ENCODE measurements at places on chromosomes 3 and 15.

DNA sequence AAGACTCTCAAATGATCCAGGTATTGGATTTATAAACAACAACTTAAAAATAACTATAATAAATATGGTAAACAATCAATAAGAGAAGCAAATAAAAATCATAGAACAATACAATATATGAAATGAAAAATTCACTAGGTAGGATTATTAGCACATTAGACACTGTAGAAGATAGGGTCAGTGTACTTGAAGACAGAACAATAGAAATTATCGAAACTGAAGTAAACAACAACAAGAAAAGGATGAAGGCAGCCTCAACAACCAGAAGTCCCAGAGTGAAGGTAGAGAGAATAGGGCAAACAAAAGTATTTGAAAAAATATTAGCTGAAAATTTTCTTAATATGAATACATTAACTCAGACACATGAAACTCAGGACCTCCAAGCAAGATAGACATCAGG lies 11.9 kb downstream of the IQCB1 start:
- no peak for DNase-seq

- no peak for DNase-seq
Measured at GRCh38 chr3:172213904-172214303, 174.5 kb downstream of the FNDC3B start.

- no peak for DNase-seq
Measured at GRCh38 chr15:71364117-71364584, 248.9 kb downstream of the THSD4 start.

DNA sequence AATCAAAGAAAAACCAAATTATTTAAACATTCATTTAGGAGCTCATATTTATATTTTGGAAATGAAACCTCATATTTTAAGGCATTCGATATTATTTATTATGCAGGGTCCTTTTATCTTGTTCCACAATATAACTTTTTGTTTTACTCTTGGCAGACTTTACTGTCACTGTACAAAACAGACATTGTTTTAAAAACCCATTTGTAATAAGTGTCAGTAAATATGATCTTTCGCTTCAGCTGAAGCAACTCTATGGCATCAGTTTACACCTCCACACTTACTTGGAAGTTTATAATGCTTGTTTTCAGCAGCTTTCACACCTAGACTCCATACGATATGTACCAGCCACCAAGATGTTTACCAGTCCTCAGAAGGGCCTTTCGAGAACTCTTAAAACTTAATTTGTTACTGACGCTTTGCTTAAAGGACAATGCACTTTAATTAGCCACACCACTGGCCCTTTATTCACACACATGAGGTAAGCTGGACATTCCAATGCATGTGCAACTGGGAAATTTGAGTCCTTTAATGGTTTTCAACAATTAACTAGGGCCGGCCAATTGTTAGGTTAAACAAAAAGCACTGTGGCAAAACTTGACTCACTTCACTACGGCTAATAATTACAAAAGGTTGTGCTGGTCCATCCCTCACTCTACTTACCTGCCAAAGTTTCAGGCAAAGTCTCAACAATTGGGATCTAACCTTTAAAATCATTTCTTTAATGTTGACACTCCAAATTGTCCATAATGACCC lies 16.7 kb downstream of the WWTR1 start:
- DNase-seq = no peak

GRCh38 chr3:20012164-20012563 lies at the start of gene PP2D1:
TSS of gene PP2D1 (minus strand) at chr3:20012264. CDS start at chr3:20012072, 192 bp downstream.
- DNase-seq = no peak

DNA sequence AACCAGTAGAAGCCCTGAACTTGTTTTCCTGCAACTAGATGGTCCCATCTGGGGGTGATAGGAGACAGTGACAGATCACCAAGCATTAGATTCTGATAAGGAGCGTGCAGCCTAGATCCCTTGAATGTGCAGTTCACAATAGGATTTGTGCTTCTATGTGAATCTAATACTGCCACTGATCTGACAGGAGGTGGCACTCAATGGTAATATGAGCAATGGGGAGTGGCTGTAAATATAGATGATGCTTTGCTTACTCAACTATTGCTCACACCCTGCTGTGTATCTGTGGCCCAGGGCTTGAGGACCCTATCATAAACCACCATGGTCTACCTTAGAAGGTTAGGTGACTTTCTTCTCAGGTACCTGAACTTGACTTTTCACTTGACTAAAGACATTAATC lies 417.1 kb upstream of the ARHGEF26 start:
- no peak for DNase-seq

GRCh38 chr3:57012847-57013246 lies 47.6 kb upstream of the SPATA12 start:
- DNase-seq = no peak

DNA sequence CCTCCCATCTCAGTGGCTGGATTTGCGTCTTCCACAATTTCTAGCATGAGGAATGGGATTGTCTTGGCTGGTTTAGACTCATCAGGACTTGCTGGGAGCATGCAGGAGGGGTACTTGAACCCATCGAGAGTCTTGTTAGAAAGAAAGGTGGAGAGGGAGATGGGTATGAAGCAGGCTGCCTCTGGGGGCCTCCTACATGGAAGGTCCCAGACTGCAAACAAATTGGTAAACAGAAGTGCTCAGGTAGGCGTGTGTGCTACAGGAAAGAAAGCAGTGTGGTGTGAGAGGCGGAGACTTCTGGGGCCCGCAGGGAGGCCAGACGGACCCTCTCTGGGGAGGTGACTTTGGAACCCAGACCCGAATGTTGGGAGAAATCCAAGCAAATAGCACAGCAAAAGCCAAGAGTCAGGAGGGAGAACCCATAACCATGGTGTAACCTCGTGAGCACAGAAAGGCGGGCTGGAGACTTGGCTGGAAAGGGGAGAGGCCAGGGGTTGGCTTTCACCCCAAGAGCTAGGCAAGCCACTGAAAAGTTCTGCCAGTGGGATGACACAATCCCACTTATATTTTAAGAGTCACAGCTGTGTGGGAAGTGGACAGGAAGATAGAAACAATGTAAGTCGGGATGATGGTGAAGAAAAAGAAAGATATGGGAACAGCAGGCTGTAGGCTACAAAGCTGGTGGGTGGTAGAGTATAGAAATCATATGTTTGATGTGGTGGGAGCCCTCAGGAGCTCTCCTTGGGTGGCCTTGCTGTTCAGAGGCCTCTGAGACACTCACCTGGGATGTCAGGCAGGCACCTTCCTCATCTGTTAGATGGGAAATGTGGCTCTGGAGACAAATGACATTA lies 130.1 kb upstream of the PRR20G start:
- DNase-seq = peak; percentile 2

DNA sequence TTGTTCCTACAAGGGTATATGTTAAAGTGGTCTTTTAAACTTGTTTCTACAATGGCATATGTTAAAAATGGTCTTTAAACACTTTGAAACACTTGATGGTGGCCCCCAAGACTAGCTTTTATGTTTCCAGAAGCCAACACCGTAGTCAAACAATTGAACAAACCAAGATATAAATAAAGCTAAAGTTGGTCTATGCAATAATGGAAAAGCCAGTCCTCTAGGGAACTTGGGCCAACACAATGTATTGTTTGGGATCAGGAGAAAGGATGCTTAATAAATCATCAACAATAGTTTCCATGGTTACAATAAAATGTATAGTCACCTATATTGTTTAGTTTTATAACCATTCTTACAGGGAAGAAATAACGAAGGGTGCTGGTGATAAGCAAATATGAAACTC lies 137.2 kb downstream of the RORA start:
- no peak for DNase-seq

DNA sequence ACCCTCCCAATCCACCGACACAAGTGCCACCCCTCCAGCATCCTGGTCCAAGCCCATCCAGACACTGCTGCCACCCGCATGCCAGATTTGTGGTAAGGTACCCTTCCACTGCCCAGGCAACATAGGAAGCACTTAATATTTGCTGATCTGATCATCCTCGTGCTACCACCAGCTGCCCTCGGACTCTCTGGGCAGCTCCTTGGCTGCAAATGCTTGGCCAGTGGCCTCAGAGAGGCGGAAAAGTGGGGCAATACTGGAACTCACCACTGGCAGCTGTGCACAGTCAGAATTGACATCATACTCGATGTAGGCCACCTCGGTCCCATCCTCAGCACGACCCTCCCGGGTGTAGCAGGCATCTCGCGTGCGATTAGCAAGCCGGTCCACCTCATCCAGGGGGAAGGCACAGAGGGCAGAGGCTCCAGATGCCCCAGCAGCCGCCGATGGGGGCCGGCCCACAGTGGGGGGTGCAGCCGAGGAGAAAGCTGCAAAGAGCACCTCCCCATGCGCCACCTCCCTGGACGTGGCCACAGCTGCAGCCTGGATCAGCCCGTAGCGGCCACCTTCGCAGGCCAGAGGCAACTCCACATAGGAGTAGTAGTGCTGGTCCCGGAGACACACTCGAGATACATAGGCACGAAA lies 6.5 kb downstream of the PLXNB1 start:
- DNase-seq = no peak

DNA sequence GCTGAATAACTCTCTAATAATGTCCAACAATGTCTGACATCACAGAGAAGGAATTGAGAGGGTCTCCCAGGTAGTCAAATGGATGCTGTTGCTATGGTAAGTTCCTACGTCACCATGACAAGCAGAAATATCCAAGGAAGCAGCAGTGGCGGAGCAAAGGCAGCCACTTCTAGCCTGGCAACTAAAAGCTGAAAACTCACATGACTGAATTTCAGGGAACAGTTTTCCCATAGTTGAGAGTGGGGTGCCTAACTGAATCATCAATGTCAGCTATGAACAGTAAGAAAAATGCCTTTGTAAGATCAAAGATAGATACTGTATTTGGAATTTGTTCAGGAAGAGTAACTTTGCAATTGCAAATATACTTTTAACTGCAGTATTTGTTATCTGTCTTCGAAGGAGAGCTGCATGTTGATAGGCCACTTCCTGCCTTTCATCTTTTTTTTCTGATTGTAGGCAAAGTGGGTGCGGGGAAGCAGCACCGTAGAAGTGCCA lies 161.7 kb downstream of the BBX start:
- DNase-seq = no peak

DNA sequence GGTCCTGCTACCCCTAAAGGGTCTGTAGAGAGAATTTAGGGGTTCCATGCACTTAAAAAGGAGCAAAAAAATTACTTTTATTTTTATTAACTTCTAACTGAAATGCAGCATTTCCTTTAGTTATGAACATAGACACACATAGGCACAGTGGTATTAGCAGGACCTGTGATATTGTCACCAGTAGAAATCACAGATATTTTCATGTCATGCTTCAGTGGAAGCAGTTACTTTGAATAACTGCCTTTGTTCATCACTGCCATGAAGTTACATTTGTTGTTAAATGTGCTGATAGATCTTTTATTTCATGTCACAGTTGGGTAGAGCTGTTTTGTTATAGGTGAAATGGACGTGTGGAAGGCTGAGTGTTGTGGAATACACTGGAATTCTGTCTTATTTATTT lies 37.4 kb downstream of the TRAK1 start:
- no peak for DNase-seq

DNA sequence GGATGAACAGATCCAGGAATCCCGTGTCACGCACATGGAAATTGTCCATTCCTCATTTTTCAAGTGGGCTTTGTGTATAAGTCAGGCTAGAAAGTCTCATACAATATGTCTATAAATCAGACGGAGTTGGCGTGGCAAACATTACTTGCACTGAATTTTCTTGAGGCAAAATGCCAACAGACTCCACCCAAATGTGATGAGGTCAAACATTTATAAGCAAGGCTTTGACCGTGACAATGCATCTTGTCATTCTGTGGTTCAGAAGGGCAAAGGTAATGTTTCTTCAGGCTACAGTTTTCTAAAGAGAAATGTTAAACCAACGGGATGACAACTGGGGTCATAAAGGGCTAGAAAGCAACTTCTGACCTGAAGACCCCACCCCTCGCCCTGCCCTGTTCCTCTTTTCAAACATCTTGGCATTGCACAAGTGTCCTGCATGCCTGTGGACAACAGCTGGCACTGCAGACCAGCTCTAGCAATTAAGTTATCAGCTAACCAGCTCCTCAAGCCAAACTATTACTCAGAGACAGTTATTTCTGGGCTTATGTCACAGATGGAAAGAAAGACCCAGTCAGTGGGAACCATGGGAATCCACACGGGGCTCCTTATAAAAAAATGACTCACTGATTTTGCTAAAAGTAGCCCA lies 36.5 kb upstream of the SPTBN5 start:
- peak; percentile 95 for DNase-seq

DNA sequence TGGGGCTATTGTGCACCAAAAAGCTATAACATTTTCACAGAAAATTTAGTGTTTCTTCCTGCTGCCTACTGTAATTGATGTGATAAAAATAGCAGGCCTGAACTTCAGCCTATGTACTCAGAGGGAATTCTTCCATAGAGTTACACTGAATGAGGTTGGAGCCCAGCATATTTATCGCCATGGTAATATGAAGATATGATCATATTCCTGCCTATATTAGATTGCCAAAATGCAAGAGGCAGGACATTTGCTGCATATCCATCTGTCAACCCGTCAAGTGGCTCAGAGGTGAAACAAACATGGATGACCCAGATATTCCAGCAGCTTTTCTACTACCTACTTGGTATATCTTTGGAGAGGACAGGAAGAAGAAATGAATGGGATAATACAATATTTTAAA lies 1150.6 kb downstream of the TBL1XR1 start:
- no peak for DNase-seq

DNA sequence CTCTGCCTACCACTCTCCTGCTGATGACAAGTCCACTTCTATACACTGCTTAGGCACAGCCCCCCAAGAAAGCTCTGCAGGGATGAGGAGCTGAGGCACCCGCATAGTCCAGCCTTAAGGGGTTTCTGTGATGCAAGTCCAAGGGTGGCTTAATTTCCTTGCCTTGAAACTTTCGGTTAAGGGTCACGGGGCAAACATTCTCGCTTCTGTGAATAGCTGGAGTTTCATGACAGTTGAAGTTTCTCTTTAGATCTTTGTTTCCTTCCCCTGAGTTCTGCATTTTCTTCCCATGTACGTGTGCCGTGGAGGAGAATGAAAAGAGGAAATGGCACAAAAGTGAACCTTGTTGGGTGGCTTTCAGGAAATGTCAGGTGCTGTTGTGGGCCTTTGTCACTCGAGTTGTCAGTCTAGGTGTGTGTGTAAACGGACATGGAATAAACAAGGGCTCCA lies 7.0 kb downstream of the GPR160 start:
- no peak for DNase-seq

DNA sequence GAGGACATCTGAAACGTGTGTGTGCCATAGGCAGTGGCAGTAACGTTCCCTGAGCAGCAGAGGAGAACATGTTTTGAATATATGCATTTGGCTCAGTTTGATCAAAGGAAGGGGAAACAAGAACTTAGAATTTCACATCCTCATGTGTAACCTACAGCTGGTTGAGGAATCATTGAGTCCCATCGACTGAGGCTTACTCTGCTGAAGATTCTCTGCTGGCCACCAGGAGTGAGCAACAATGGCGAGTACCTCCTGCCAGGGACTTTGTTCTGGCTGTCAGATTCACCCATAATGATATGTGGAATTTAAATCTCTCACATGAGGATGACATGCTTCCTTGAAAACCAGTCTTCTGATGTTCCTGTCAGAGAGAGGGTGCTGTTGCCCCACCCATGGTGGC lies 21.3 kb downstream of the GORASP1 start:
- no peak for DNase-seq

- no peak for DNase-seq
Measured at GRCh38 chr3:49570028-49570654, 15.9 kb downstream of the BSN start.

GRCh38 chr3:62453448-62453847 lies 80.1 kb upstream of the FEZF2 start:
- no peak for DNase-seq

Measured in cardiac fibroblast (primary cell).